CD4-positive, alpha-beta T cell treated with Interleukin-17A for 4 hours (primary cell): ENCODE measurements at places on chromosomes 4 and X.
A peak's percentile ranks its signal among the peaks of the same experiment; 100 is the strongest.

DNA sequence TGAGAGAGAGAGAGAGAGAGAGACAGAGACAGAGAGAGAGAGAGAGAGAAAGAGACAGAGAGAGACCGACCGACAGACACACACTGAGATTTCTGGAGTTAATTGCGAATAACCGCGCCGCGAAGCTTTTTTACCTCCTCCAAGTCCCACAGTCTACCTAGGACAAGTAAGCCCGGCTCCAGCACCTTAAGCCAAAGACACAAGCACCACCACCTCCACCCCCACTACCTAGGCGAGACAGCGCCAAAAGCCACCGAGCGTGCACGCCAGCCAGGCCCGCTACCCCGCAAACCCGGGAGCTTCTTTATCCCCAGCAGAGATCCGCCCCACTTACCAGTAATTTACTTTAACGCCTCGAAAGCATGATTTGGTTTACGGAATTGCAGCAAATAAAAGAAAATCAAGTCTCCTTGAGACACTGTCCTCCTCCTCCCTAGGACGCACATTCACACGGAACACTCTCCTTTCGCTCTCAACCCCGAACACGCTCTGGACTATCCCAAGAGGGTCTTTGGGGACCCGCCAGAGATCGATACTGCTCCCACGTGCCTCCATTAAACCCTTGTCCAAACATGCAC is 649.6 kb upstream of the DIPK2B start:
- DNase-seq = peak; percentile 43

GRCh38 chr4:55592014-55592413 is at the start of gene PDCL2:
TSS of gene PDCL2 (minus strand) at chr4:55592245. CDS start at chr4:55592109, 136 bp downstream.
- no peak for DNase-seq

GRCh38 chr4:24024157-24024556 is 134.3 kb upstream of the PPARGC1A start:
- DNase-seq = no peak

DNA sequence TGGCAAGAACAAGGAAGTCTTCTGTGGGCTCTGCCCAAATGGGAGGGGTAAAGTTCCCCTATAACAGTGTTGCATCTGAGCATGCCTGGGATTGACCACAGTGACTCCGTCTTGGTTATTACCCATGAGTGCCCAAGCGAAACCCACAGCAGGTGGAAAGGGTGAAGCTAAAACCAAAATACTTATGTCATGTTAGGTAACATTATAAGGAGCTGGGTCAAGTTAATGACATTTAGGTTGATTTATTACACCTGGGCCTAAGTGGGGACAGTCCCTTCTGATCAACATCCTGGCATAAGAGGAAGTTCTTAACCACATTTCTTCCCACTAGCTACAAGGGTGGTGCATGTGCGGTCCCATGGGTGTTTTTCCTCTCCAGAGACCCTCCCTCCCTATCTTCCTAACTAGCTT is 1.3 kb upstream of the ZNF732 start:
- no peak for DNase-seq

DNA sequence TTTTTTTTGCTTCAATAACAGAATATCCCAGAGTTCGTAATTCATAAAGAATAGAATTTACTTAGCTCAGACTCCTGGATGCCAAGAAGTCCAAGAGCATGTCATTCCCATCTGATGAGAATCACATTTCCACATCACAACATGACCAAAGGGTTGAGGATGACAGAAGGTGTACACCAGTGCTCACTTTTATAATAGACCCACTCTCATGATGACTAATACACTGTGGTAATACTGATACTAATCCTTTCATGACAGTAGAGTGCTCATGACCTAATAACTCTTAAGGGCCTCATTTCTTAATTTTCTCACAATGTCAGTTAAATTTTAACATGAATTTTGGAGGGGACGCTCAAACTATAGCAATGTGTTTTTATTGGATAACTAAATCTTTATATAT is 69.2 kb downstream of the ZNF732 start:
- DNase-seq = no peak

DNA sequence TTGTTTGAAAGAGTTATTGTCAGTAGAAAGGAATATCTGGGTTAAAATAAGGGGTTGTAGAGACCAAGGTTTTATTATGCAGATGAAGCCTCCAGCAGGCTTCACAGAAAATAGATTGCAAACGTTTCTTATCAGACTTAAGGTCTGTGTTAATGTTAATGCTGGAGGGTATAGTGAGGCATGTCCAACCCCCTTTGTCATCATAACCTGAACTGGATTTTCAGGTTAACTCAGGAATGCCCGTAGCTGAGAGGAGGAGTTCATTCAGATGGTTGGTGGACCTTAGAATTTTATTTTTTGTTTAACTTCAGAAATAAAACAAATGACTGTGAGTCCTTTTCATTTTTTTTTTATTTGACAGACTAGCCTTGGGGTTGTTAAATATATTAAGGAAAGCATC is 354.1 kb downstream of the GPM6A start:
- no peak for DNase-seq

DNA sequence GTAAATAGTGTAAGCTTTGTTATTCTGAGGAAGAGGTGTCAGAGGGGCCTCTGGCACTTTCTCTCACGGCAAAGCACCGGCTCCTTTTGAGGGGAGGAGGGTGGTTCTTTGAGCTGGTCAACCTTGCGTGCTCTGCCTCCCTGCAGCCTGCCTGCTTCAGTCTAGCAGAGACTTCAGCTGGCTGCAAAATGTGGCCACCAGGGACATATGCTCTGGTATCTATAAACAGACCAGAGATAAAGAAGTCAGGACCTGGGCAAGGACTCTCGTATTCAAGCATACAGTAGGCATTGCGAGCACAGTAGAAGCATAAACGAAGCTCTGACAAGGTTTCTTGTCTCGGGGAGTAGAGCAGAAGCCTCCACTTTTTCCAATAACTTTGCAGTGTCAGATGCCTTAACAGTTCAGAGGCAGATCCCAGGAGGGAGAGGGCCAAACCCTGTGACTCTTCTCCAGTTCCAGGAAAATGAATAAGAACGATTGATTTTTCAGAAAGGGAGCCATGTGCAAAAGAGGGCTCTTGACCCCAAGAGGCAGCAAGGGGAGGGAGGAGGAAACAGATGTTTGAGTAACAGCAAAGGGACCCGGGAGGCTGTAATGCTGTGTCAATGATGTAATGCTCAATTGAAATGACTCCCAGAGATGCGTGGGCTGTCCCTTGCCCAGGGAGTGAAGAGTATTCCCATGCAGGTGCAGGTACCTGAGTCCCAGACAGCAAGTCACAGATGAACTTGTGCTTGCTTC is 57.9 kb upstream of the TEX13D start:
- no peak for DNase-seq

GRCh38 chr4:1600211-1600780 is 83.8 kb downstream of the FAM53A start:
- DNase-seq = peak; percentile 0

GRCh38 chr4:185404031-185404430 is 7.4 kb downstream of the ANKRD37 start:
- DNase-seq = no peak

- no peak for DNase-seq
Observed at GRCh38 chr4:69787879-69788278, 27.5 kb upstream of the SULT1B1 start.

- no peak for DNase-seq
Observed at GRCh38 chr4:181676546-181676945, 566.7 kb upstream of the TENM3 start.

GRCh38 chr4:110854021-110854678 is 231.3 kb upstream of the PITX2 start:
- DNase-seq = no peak

GRCh38 chrX:115345615-115346014 is 56.1 kb downstream of the LUZP4 start:
- DNase-seq = no peak

- DNase-seq = no peak
Observed at GRCh38 chr4:2062808-2063524, 3.8 kb downstream of the NAT8L start.

GRCh38 chr4:101183221-101183620 is 164.1 kb downstream of the PPP3CA start:
- no peak for DNase-seq
